NCI-H1092 treated with DMSO at 0.1 percent for 48 hours (cell line): ENCODE measurements at places on chromosomes 1 and 21.

- no peak for DNase-seq
These were observed 37.4 kb upstream of the NTPCR start for GRCh38 chr1:232912845-232913580.

- DNase-seq = no peak
These were observed 10.1 kb downstream of the TGFB2 start for GRCh38 chr1:218355278-218355677.

GRCh38 chr1:10438677-10439163 lies 8.5 kb downstream of the CENPS start:
- DNase-seq = no peak

DNA sequence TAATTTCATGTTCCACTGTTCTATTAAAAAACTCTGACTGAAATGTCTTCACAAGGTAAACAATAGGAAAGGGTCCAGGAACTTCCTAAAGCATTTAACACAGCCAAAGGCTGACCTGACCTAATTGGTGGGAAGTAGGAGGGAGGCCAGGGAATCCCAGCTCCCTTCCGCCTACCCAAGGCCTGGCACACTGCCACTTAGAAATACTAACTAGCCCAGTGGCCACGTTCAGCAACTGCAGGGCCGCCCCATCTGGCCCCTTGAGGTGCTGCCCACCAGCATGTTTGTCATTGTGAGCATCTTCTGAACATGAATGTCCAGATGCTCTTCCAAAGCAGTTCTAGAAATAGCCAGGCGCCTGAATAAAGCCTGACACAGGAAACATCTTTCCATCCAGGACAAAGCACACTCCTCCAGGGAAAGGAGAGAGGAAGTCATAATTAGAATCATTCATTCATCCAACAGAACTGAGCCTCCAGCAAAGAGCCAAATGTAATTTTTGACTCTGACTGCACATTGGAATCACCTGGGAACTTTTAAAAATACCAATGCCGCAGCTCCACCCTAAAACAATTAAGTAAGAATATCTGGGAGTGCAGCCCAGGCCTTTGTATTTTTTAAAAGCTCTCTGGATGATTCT lies 44.6 kb upstream of the BCL9 start:
- peak; percentile 22 for DNase-seq

GRCh38 chr1:165988275-165988674 lies 160.9 kb downstream of the UCK2 start:
- DNase-seq = no peak

DNA sequence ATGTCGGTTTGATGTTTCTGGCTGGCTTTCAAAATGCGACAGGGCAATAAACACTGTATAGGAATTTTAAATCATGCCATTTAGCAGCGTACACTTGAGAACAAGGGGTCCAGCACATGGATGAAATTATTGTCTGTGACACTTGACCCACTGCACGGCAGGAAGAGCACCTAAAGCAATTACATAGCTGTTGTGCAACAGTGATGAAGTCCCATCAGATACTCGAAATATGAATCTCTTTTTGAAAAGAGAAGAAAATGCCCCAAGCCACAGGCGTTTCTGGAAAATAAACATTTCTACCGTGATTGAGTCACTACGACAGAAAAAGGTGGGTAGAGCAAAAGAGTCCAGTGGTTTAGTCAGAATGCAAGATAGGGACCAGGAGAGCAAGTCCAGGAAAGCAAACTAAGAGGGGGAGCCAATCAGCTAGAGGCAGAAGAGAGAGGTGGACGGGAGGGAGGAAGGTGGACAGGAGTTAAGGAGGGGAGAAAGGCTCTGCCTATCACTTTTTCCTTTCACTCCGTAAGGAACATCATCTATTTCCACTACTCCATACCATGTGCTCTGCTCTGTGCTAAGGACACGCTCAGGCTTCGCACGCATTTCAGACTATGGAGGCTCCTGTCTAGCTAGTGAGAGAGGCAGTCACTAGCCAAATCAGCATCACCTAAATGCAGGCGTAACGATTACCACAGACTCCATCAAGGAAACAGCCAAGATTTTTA lies 6.4 kb downstream of the DSCAM start:
- DNase-seq = no peak

DNA sequence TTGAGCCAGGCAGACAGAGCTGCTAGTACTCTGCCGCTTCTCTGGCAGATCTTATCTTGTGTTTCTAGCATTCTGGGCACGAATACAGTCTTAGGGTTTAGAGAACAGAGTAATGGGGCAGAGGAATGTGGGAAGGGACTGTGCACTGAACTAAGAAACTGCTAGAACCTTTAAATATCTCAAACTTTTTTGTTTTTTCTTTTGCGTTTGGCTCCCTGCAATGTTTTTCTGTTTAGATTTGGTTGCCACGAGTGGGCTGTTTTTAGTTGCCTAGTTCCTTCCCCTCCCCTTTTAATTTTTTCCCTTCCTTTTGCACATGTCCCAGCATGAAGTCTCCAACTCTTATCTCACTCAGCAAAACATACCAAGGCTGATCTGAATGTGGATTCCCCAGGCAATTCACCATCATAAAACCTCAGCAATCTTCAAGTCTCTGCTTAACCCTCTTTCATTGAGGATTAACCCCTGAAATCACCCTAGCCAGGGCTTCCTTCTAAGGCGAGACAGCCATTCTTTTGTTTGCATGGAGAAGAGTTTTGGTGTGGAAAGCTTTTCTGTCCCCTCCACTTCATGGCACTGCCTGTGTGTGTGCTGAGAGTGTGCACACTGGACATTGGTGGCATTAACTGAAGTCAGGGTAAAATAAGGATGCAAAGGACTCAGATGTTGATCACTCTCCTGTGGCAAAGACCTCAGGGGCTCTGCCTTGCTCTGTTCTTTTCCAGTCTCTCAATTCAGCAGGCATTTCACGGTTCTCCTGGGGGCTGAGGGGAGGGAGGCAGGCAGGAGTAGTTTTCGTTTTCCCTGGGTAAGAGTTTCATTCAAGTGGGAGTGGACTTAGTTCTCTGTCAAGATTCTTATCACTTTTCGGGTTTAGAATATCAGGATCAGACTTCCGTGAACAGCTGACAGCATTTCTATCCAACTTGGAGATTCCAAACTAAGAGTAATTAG lies 2.8 kb upstream of the ATF3 start:
- DNase-seq = no peak

GRCh38 chr1:41379738-41380130 lies 18.5 kb downstream of the FOXO6 start:
- DNase-seq = peak; percentile 54

- DNase-seq = no peak
These were observed 36.8 kb upstream of the RALGPS2 start for GRCh38 chr1:178688244-178688643.

- DNase-seq = no peak
These were observed 74.2 kb downstream of the ADGRL2 start for GRCh38 chr1:81874940-81875339.

DNA sequence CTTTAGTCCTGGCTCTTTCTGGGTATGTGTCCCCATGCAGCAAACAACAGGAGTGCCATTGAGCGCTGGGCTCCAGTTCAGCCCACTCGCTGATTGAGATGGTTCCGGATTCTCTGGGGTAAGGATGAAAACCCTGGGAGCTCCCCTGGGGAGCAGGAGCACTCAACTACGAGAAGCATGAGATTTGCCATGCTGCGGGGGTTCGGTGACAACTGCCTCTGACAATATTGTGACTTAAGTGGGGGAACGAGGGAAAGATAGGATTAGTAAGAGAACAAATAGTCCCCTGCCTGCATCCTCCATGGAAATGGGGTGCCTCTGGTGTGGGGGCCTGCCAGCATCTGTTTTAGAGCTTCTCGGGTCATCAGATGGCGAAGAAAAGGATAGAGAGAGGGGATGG lies 123.6 kb upstream of the IPO9 start:
- no peak for DNase-seq

DNA sequence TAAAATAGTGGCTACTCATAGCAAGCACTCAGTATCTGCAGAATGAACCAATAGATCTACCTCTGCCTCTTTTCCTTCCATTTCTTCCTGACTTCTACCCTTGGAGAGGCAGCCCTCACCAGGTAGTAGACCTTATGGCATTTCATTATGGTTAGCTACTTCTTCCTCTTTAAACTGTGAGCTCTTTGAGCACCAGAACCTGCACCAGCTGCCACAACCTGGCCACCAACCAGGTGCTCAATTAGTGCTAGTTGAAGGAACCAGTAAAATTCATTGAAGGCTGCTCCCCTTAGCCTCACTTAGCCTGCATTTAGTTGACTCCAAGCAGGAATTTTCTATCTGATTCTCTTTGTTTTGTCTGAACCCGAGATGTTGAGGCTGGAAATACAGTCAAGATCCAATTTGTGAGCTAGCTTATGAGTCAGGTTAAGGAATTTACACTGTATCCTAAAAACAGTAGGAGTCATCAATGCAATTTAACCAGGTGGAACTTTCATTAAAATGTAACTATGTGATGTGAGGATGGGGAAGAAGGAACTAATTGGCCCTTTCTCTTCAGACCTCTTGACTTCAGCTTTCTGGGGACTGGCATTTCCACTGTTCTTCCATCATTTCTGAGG lies 81.5 kb upstream of the UBE2U start:
- no peak for DNase-seq

GRCh38 chr1:55195521-55196233 lies 19.5 kb downstream of the USP24 start:
- no peak for DNase-seq
